Suprapubic skin (tissue), 4 donors: ENCODE measurements at places on chromosomes 6 and 20.

GRCh38 chr20:35702051-35702823 is 3.0 kb downstream of the ROMO1 start:
- DNase-seq: no peak

DNA sequence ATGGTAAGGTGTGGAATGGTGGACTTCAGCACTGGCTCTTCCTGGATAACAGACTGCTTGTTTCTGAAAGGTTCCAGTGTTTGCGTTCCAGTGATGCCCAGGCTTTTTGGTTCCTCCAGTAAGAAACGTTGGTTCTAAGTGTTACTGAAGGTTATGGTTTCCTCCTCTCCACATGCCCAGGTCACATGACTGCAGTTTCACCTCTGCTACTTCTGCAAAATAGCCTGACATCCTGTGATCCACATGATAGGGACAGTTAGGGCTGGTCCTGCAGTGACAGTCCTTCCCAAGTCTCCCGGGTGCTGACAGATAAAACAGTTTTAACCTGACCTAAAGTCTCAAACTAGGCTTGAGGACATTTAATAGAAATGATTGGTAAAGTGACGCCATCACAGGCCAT is 132.2 kb upstream of the CST7 start:
- DNase-seq: peak; percentile 5

DNA sequence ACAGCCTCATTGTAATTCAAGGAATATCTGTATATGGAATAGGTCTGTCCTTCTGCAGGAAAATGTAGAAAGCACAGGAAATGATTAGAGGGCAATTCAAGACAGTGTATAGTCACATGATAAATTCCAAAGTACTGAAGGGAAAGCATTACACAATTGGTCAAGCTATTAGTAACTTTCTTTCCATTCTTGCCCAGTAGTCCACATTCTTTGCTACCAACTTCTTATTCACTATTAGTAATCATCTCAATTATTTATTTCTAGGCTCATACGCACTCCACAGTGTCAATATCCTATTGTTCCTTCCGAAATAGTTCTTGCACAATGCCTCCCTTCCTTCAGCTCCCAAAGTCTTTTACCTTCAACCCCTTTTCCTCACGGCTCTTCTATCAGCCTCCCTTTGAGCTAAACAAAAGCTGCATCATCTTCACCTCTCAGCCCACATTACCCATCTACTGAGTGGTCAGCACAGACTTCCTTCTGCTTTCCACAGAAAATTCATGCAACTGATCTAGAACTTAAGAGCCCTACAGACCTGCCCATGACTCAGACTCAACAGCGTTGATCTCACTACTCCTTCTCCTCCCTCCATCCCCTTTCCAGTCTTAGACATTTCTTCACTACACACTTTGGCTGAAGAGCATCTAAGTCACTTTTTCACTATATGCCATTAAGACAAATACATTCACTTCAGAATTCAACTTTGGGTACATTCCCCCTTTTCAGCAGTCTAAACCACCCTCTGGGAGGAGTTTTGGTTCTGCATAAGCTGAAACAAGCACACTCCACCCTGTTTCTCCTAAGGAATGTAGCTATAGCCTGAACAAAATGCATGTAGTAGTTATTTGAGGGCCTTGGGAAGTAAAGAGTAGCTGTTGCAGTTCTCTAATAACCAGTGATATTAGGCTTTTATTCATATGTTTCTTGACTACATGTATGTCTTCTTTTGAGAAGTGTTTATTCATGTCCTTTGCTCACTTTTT is 157.9 kb downstream of the KIF16B start:
- no peak for DNase-seq

- no peak for DNase-seq
Observed at GRCh38 chr20:723756-724155, 44.5 kb downstream of the SLC52A3 start.

DNA sequence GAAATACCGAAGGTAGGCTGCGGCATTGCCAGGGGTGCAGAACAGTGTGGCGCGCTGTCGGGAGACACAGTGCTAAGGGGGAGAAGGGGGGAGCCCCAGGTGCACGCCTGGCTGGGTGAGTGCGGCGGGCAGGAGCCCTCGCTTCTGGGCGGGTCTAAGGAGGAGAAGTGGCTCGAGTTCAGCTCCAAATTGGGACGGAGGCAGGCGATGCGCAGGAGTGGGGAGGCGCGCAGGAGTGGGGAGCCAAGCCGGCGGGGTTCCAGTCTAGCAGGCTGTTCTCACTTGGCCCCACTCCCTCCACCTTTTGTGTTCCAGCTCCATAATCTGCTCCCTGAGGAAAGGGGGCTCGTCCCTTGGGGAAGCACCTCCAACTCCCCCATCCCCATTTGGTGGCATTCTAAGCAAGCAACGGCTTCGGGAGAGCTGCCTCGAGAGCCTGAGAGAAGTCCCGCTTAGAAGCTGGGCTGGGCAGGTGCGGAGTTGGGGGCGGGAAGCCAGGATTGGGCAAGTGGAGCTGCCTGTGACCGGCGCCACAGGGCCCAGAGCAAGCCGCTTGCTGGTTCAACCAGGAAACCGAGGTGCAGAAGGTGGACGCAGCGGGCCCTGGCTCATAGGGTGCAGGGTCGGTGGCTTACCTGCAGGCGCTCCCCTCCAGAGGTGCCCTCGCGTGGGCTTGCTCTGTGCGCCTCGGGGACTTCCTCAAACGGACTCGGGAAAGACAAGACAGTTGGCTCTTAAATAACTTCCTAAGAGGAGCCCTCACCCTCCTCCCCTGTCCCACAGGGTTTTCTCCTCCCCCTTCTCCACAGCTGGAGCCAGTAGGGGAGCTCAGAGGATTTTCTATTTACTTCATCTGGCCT is at the start of gene F13A1:
F13A1 (minus strand) TSS at position 711 of the 860 bp plus-strand sequence. CDS start 1,998 bp downstream, outside the sequence.
- peak; percentile 71 for DNase-seq

GRCh38 chr6:20921578-20921977 is 387.3 kb downstream of the CDKAL1 start:
- DNase-seq: no peak
